Myocyte (in vitro differentiated cells): ENCODE measurements at places on chromosomes 5 and 9.

DNA sequence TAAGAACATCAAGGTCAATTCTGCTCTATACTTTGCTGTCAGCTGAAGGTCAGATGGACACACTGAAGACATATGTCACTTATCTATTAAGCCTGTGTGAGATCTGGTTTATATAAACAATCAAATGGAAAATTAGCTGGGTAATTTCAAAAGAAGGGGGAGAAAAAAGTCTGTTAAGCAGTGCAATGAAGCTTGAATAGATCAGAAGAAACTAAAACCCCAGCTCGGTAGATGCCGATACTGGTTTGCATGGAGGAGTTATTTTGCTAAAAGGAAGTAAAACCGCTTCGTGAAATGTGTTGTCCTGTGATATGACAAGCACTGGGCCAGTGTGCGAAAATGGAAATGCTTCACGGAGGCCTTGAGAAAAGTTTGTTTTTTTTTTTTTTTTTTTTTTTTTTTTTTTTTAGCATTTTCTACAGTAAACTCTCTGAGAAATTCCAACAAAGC is 148.8 kb downstream of the MEF2C start:
- DNase-seq: no peak

- DNase-seq: peak; percentile 80
These were observed 133.8 kb upstream of the SLC24A2 start for GRCh38 chr9:19922476-19923118.

GRCh38 chr5:155996123-155996522 is 330.8 kb upstream of the SGCD start:
- no peak for DNase-seq

DNA sequence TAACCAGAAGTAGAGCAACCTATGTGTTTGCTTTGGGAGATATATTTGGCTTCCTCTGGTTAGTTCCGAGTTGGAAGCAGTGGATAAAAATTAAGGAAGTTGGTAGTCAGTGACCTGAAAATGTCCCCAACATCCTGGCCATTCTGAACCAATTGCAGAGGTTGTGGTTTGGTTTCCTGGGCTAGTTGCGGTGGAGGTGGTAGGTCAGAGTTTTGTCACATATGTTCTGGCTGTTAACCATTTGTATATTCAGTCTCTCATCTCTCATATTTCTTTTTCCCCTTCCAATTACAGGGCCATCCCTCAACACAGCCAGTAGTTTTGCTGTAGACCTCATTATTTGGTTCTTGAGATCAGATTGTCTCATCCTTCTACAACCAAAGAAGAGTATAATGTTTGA is 1026.9 kb downstream of the PTPRD start:
- DNase-seq: no peak

GRCh38 chr5:154937186-154937717 is 759 bp downstream of the GEMIN5 start:
- DNase-seq: no peak

DNA sequence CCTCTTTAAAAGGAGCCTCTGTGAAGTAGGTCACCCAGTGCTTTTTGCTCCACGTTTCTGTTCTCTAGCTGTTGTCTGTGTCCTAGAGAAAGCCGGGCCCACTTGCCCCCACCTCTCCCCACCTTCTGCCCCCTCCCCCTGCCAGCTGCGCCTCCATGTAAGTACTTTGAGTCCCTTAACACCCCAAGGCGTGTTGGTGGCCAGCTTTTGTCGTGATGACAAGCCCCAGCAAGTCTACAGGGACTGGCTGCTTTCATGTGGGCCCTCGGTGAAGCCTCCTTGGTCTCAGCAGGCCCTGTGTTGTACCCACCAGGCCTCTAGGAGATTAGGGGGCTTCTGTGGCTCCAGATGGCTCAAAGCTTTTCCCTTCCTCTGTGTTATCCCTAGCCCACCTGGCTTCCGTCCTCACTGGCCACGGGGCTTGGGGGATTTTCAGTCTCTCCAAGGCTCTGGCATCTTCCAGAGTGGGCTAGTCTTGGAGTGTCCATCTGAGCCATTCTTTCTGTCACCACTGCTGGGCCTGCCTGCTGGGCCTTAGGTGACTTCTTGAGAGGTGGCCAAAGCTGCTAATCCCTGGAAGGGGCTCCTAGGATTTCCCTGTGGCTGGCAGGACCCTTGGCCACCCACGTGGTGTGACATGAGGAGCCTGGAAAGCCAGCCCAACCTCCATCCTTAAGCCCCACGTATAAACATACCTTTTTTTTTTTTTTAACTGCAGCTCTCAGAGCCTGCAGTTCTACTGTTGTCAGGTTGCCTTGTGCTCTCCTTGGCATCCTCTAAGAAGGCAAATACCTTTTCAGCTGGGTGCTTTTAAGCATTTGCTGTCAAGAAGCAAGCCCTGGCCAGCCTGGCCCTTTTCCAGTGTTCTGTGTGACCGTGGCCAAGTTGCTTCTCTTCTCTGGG is 1.1 kb upstream of the NDST1 start:
- no peak for DNase-seq

DNA sequence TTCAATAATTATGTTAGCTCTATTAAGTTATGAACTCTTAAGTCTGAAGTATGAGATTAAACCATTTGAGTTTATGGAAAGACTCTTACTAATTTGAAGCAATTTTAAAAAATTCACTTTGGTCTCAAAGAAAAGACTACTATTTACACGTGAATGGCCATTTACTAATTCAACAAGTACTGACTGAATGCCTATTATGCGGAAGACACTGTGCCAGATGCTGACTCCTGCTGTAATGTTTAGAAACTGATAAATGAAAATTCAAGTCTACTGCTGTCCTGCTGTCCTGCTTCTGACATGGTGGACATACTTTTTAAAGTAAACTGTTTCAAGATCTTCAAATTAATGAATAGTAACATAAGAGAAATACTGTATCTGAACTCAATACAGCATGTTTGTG is 116.2 kb downstream of the MPDZ start:
- DNase-seq: no peak

DNA sequence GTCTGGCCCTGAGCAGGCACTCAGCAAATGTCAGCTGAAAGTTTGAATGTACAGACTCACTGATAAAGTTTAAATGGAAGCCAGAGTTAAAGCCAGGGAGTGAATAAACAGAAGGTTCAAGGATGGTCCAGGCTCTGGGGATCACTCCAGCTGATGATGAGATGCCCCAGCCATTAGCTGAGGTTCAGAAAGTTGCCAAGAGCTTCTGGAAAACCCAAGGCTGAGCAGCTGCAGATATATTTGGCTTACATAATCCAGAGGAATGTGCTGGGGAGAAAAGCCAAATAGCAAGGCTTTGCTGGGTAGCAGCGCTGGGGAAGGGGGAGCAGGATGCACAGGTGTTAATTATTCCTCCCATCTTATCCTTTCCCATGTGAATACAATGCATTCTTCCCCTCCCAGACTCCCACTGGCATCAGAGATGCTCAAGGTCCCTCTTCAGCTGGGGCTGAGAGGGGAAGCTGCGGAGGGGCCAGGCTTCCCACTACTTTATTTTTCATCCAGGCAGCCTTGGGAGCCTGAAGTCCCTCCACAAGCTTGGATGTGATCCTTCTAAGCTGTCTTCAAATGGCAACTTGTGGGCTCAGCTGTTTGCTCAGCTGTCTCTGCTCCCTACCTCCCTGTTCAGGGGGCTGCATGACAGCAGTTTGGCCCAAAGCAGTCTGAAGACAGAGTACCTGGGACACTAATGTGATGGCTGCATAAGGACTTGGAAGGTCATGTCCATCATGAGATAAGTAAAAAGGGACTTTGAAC is 341.2 kb downstream of the TRIM32 start:
- peak; percentile 95 for DNase-seq

GRCh38 chr5:170393235-170393634 is 4.1 kb upstream of the KCNMB1 start:
- no peak for DNase-seq

DNA sequence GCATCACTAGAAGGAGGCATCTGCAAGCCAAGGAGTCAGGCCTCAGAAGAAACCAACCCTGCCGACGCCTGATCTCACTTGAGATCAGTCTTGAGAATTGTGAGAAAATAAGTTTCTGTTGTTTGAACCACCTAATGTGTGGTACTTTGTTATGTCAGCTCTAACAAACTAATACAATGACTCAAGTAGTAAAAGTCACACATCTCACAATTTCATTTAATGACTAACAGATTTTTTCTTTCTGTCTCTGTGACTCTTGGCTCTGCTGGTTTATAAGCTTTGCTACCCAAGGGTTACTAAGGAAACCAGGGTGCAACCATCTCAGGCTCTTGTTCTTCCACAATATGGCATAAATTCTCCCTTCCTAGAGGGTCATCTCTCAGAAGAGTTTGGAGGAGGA is 315.8 kb upstream of the GRAMD2B start:
- no peak for DNase-seq

GRCh38 chr5:2277886-2278285 is 395.2 kb upstream of the IRX4 start:
- no peak for DNase-seq

- no peak for DNase-seq
These were observed 27.6 kb downstream of the DAP start for GRCh38 chr5:10733426-10733825.

DNA sequence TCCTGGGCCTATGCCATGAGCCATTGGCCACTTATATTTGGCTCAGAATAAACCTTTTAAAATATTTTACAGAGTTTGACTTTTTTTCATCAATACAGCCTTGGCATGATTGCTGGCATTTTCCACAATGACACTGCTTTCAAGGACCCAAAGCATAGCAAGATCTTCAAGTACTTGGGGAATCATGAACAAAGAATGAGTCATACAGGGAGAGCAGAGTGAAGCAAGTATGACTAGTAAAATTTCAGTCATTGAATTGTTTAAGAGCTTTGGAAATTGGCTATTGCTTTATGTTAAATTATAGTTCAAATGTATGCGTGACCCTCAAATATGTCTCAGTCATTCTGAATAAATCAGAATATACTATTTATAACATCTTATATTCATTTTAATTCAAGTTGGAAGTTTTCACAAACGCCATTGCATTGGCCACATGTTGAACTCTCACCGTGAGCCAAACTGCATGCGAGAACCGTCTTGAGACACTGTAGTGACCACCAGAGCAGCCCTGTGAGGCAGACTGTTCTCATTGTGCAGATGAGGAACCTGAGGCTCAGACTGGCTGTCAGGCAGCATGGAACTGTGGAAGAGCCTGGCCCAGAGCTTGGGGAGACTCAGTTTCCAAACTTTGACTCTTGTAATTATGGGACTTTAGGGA is 52.9 kb downstream of the GDNF start:
- DNase-seq: peak; percentile 26

DNA sequence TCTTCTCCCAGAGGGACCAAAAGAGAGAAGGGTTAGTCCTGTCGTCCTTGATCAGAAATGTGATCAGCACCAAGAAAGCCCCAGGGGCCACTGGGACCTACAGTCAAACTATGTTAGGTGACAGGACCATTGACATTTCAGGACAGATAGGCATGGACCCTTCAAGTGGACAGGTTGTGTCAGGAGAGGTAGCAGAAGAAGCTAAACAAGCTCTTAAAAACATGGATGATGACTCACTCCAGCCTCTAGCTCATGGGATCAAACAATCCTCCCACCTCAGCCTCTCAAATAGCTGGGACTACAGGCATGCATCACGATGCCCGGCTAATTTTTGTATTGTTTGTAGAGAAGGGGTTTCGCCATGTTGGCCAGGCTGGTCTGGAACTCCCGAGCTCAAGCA is 2.3 kb upstream of the AQP3 start:
- DNase-seq: no peak

- DNase-seq: no peak
These were observed 157.0 kb upstream of the RASEF start for GRCh38 chr9:83219924-83220438.

- no peak for DNase-seq
These were observed 194.8 kb upstream of the IL12B start for GRCh38 chr5:159525117-159525516.

DNA sequence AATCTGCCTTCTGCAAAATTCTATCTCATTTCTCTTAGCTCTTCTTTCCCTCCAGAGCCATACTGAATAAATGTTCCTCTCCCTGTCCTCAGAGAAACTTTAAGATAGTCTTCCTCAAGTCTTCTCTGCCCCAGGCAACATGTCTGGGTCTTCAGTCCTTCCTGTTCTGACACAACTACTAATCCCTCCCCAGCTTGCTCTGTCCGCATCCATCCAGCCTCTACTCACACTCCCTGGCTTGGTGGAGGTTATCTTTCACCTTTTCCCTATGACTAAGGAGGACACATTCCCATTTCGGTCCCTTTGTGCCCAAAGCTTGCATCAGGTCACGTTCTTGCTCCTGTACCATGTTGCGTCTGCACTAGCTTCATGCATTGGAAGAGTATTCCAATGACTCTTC is 143.3 kb downstream of the TTLL11 start:
- DNase-seq: no peak
